ENCODE measurements at places on chromosomes 5 and 9.

DNA sequence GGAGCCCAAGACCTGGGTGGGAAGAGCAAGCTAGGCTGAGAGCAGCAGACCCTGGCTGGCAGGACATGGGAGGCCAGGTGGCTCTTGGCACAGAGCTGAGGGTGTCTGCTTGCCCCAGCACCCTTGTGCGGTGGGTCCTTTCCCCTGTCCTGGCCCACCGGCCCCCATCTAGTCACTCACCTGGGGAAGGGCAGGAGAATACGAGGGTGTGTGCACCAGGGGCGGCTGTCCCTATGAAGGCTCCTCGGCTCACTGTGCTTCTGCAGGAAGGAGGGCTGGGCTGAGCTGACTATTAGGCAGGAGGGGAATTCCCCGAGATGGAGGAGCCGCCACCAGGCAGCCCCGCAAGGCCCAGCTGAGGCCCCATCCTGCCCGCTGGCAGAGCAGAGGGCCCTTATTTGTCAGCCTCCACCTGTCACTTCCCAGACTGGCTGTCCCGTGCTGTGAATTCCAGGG lies 6.1 kb upstream of the TNIP1 start:
- DNase-seq = no peak

GRCh38 chr5:39399135-39400036 lies 25.4 kb downstream of the DAB2 start:
- DNase-seq = no peak

DNA sequence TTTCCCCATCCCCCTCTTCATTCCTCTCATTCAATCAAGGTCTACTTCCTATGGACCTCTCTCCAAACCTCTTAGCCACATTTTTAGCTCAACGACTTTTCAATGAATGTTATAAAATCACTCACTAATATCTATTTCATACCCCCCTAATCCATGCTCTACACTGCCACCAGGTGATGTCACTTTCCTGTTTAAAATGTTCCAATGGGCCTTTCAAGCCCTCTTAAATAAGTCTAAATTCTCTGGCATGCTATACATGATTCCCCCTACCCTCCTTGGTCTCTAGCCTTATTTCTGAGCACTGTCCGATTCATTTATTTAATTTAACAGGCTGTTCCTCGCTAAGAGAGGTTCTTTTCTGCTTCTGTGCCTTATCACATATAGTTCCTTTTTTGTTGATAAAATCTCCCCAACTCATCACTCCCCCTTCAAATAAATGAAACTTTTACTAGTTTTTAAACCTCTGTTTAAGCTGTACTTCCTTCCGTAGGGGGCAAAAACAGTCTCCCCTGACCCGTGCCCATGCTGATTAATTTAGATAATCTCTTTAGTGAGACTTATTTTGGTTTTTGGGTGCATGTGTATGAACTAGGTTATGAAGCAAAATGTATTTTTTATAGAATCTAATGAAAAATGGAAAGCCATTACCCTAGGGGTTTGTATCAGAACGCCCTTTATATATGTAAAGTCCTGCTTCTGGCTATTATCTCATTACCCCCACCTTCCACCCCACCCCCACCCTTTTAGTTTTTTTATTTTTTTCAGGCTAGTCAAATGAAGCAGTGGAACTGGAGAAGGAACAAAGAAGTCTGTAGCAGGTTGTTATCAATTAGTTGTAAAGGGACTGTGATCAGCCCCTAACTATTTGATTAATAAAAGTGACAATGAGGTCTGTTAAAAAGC lies 9.0 kb downstream of the ABHD17B start:
- no peak for DNase-seq

DNA sequence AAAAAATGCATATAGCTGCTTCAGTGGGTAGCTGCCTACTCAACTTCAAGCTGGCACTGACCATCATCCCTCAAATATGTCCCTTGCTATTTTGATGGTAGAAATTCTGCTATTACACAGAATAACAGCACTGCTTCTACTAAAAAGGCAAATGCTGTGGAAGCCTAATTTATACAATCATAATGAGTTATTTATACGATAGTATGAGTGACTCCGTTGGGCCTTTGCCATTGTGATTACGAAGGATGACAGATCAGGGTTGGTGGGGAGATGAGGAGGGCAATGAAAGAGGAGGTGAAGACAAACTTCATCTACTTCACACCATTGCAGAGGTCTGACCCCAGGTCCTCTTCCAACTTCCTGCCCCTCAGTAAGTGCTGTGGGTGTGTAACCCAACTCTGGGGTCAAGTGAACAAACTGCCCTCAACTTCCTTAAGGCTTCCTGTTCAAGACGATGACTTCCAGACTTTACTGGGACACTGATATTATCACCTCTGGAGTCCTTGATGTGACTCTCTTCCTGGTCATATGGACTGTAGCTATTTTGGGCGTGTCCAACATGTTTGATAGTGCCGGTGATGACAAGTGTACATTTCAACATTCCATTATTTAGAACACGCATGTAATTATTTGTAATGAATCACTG lies 74.1 kb upstream of the RPS23 start:
- DNase-seq = no peak

GRCh38 chr5:91020065-91020800 lies 362.9 kb downstream of the ARRDC3 start:
- DNase-seq = no peak

DNA sequence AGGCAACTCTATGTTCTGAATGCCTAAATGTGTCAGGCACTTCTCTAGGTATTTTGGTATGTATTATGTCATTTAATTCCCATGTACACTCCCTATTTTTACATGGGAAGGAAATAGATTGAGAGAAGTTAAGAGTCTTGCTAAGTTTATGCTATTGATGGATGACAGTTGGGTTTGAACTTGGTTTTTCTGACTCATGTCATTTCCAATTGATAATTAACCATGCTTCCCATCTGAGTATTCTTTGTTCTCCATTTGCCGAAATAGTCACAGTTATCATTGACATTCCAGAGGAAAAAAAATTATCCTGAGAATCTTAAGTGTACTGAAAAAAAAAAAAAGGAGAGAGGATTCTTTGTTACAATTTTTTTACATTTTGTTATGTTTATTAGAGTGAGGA lies 23.1 kb upstream of the DMRTA1 start:
- no peak for DNase-seq
